Erythroblast (primary cell): ENCODE measurements at places on chromosomes 11 and 22.
A peak's percentile ranks its signal among the peaks of the same experiment; 100 is the strongest.

GRCh38 chr11:124639186-124639585 is 16.5 kb downstream of the TBRG1 start:
- no peak for DNase-seq

- DNase-seq: no peak
Observed at GRCh38 chr22:28231441-28231840, 312.4 kb upstream of the PITPNB start.

- DNase-seq: peak; percentile 73
Observed at GRCh38 chr11:33735271-33736147, 714 bp downstream of the CD59 start.

DNA sequence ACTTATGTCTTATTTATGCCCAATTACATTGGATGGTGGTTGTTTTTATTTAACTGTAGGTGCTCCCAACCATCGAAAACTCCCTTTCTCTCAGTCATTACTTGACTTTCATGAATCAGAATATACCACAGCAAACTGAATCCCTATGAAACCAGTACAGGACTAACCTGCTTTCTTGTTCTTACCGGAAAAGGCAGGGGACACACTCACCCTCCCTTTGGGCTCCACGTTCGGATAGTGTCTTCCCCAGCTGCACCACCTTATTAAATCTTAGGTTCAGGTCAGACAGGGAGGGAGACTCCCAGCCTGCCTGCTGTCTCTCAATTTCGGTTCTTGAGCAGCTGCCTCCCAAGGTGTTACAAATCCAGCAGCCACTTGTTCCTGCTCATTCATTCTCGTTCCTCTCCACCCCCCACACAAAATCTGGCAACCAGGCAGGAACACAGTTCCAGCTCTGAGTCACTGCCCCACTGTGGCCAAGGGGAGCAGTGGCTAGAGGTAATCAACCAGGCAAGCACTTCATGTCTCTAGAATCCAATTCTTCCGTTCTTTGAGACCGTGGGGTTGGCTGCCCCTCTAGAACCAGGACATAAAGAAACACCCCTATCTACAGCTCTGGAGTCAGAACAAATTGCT is 133.0 kb downstream of the PLEKHA7 start:
- no peak for DNase-seq

GRCh38 chr11:12741671-12742216 is 67.5 kb downstream of the TEAD1 start:
- DNase-seq: no peak

DNA sequence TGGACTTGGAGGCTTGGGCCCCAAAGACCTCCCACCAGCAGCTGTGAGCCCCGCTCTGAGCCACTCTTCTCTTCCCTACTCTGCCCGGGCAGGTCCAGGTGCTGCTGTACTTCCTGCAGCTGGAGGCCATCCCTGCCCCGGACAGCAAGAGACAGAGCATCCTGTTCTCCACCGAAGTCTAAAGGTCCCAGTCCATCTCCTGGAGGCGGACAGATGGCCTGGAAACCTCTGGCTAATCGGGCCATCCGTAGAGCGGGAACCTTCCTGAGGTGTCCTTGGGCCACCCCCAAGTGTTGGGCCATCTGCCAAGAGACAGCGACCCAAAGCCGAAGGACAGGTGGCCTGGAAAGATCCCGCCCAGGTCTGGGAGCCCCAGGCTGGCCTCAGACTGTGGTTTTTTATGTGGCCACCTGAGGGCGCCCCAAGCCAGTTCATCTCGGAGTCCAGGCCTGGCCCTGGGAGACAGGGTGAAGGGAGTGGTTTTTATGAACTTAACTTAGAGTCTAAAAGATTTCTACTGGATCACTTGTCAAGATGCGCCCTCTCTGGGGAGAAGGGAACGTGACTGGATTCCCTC is 135.1 kb downstream of the BCR start:
- peak; percentile 54 for DNase-seq

DNA sequence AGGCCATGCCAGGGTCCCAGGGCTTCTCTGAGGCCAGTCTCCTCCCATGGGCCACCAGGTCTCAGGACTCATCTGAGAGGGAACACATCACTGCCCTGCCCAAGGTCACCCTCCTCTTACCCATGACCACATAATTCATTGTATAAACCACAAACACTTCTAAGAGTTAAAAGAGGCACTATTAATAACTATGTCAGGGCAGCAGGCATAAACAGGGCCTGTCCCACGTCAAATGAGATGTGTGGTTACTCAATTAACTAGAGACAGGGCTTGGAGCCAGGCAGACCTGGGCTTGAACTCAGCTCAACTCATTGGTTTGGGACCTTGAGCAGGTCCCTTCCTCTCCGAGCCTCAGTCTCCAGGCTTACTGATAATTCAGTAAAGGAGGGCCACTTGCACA is 33.1 kb downstream of the ARAP1 start:
- no peak for DNase-seq
